ENCODE measurements at places on chromosomes 11 and 22.

DNA sequence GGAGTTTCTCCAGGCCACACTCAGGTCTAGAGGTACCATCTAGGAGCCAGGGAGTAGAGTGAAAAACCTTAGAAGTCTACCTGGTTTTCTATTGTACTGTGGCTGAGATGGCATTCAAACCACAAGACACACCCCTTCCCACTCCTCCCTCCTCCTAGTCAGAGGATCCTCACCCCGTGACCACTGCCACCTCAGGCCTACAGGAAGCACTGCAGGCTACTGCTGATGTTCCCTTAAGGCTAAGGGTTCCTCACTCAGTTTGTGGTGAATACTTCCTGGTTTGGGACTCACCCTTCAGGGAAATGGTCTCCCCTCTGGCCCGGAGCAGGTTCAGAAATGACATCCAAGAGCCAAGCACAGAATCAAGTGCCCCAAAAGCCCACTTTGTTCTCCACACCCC lies 1293.9 kb downstream of the JRKL start:
- no peak for DNase-seq

- DNase-seq = peak; percentile 38
These were observed 212.4 kb downstream of the BRD1 start for GRCh38 chr22:49614966-49615965.

GRCh38 chr11:67664213-67664585 lies 10.2 kb downstream of the ALDH3B2 start:
- DNase-seq = no peak

DNA sequence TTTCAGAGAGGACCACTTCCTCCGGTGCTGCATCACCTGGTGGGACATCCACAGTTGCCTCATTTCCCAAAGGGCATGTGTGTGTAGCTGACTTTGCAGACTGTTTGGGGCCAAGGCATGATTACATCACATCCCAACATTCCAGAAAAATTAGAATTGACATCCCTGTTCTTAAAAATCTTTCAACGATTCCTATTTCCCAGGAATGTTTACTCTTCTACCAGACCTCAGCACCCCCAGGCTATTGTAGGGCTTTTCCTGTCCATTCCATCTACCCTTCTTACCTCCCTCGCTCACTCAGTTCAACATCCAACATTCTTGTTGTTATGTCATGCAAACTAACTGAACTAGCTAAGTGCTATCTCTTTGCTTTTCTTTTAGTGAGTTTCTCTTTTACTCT lies 37.3 kb downstream of the PIWIL4 start:
- DNase-seq = no peak

DNA sequence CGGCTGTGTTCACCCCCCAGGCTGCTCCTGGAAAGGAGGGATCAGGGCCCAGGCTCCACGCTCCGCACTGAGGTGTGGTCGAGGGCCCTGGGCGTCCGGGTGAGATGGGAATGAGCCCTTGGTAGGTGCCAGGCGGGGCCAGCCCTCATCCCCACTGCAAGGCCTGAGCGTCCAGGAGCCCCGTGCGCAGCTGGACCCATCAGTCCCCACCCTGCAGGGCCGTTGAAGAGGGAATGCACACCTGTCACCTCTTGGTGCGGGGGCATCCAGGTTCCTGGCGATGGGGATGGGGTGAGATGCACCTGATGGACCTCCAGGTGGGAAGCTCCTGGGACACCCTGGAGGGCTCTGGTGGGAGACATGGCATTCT lies 72.2 kb downstream of the KCNQ1 start:
- peak; percentile 38 for DNase-seq
